ENCODE measurements at places on chromosomes 3 and 15.

DNA sequence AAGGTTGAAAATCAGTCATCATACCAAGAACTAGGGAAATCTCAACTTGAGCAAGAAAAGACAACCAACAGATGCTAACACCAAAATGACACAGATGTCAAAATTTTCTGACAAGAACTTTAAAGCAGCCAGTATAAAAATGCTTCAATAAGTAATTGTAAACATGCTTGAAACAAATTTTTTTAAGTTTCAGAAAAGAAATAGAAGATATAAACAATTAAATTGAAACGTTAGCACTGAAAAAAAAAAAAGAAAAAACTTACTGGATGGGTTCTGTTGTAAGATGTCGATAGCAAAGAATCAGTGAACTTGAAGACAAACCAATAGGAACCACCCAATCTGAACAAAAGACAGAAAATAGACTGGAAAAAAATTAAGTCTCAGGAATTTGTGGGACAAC, 8.0 kb downstream of the MYD88 start:
- no peak for DNase-seq

- no peak for DNase-seq
Observed at GRCh38 chr3:31124373-31124772, 229.9 kb upstream of the GADL1 start.

- DNase-seq, result peak; percentile 68
Observed at GRCh38 chr15:48389691-48390143, 58.5 kb downstream of the DUT start.

DNA sequence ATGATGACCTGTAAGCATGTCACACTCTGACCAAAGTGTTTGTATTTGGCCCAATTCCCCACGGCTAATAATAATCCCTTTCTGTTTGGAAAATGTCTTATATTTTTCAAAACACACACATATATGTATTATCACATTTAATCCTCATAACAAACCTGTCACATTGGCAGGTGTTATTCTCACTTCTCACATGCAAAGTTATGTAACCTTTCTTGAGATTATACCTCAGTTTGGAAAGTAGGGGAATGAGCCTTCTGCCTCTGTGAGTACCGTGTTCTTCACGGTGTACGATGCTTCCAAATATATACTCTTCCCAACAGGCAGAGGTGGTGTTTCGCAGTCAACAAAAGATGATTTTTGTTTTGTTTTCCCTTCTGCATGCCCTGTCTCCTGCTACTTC, 205.6 kb downstream of the TP63 start:
- DNase-seq, result no peak

DNA sequence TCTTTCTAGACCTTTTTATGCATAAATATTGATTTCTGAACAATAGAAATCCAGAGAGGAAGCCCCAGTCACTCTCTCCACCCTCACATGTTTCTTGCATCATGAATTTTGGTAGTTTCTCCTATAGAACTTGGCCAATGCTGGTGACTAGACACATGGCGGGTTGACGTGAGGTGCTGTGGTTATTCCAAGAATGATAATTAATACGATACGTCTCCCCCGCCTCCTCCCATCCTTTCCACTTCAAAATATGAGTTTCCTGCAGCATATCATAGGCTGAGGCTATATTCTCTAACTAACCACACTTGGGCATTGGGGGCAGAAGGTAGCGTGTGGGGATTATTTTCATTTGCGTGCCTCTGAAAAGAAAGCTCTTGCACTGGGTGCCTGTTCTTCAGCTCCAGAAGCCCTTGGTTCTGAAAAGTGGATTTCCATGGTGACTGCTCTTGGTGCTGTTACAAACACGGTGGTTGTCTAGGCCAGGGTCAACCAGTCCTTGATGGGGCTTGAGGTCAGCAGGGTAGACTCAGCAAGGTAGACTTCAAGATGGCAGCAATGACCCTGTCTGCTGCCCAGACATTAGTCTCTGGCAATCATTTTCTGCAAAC, 5.3 kb downstream of the TNFSF10 start:
- DNase-seq, result no peak

- no peak for DNase-seq
Observed at GRCh38 chr15:85071061-85071460, 89.4 kb downstream of the PDE8A start.

- DNase-seq, result no peak
Observed at GRCh38 chr3:183244219-183244618, 8.8 kb upstream of the B3GNT5 start.

DNA sequence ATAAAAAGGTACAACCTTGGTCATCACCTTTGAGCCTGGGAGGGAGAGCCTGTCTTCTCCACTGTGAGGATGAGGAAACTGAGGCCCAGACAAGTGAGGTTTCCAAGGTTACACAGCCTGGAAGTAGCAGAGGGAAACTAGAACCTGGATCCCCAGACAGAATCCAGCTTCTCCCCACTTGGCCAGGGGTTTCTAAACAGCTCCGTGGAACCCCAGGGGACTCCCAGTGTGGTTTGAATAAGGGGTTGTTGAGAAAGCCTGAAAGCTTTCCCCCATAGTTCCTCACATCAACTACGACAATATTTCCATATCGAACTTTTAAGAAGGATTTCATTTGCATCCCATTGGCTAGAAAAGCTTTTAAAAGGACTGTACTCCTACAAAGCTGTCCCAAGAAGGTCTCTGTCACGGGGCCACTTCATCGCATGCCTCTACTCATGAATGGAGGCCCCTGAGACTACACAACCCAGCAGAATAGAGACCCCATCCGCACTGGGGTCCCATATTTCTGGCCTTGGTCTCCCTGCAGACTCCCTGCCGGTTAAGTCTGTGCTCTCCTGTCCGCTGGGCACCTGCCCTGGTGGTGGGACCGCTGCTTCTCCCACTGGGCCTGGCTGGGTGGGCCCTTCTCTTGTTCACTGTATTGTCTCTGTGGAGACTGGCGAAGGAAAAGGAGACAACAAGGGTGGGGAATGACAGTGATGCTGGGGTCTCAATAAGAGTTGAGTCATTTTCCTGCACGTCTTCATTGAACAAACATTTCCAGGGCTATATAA, 178.5 kb downstream of the SMAD6 start:
- no peak for DNase-seq

DNA sequence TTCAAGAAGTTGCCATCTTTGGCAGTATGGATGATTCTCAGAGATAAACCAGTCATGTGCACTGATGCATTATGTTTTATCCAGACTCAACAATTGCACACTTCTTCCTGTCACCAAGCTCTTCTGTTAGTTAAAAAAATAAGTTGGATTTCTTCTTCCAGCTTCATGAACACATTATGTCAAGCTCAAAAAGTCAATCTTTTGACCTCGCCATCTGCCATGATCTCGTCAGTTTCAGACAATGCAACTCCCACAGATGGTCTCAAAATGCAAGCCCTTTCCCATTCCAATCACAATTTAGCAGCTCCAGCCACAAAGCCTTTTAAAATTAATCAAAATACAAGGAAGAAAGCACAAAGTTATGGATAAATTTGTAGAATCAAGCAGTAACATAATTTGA, 42.8 kb downstream of the TFDP2 start:
- no peak for DNase-seq

GRCh38 chr3:134464064-134464688, 21.6 kb downstream of the ANAPC13 start:
- DNase-seq, result peak; percentile 99

- DNase-seq, result no peak
Observed at GRCh38 chr15:65204931-65205660, 6.2 kb downstream of the CILP start.

DNA sequence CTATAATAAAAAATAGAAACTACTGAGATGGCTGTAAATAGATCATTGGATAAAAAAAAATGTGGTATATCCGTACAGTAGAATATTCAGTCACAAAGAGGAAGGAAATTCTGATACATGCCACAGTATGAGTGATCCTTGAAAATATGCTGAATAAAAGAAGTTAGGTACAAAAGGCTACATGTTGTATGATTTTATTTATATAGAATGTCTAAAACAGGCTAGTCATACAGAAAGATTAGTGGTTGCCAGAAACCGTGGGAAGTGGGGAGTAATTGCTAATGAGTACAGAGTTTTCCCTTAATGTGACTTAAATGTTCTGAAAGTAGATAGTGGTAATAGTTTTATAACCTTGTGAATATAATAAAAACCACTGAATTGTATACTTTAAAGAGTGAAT, 24.9 kb upstream of the FAH start:
- DNase-seq, result peak; percentile 59

- DNase-seq, result no peak
Observed at GRCh38 chr15:82933576-82933975, 18.9 kb downstream of the HOMER2 start.

DNA sequence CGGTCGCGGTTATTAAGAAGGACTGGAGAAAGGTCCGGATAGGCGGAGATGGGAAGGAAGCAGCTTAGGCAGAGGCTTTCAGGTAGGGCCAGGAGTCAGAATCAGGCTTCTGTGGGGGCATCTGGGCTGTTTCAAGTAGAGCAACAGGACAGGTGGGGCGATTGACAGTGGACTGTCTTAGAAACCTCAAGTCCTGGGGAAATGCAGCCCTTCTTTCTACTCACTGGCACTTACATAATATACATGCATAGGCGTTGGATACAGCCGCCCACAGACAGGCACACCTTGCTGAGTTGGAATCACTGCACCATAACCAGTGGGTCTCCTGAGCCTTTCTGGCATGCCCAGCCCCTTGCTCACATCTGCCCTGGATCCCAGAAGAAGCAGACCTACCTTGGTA, 730 bp downstream of the MYD88 start:
- no peak for DNase-seq

DNA sequence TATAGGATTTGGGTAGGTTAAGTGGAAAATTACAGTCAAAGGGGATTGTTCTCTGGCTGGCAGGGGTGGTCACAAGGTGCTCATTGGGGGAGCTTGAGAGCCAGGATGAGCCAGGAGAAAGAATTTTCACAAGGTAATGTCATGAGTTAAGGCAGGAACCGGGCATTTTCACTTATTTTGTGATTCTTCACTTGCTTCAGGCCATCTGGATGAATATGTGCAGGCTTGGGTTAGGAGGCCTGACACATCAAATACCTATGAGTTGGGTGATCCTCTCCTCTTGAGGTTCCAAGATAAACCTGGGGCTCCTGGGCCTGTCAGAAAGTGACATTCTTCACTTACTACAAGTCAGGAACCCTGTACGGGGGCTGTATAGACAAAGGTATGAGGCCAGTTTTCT, 68.7 kb downstream of the CD200 start:
- no peak for DNase-seq

GRCh38 chr3:98449606-98450193, 13.3 kb upstream of the OR5K1 start:
- DNase-seq, result no peak

DNA sequence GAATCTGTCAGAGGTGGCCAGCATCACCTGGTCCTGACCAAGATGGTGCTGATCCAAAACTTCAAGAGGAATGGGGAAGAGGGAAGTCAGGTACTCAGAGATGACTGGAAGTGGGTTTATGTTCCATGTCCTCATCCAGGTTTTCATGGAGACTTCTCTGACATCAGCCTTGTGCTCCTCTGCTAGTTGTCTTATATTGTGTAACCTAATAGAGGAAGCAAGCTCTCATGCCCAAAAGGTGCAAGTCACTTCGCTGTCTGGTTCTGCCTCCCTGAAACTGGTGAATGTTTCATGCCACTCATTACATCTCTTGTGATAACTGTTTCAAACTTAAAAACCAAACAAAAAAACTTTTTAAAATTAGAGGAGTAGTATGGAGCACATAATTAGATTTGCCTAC, 127.2 kb upstream of the MANF start:
- no peak for DNase-seq

DNA sequence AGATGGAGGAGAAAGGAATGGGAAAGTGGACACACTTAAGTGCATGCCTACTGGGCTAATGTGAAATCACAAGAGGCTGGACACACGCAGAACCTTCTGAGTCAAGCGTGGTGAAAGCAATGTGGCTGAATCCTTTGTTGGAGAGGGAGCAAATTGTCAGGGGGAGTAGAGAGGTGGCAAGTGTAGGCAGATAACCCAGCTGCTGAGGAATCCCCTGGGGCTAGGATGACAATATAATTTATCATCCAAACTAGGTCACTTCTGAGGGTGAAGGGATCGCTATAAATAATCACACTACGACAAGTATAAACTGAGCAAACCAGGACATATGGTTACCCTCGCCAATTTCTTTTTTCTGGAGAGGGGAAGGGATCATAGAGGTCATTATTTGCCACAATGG, 28.7 kb downstream of the TAMM41 start:
- DNase-seq, result peak; percentile 11

DNA sequence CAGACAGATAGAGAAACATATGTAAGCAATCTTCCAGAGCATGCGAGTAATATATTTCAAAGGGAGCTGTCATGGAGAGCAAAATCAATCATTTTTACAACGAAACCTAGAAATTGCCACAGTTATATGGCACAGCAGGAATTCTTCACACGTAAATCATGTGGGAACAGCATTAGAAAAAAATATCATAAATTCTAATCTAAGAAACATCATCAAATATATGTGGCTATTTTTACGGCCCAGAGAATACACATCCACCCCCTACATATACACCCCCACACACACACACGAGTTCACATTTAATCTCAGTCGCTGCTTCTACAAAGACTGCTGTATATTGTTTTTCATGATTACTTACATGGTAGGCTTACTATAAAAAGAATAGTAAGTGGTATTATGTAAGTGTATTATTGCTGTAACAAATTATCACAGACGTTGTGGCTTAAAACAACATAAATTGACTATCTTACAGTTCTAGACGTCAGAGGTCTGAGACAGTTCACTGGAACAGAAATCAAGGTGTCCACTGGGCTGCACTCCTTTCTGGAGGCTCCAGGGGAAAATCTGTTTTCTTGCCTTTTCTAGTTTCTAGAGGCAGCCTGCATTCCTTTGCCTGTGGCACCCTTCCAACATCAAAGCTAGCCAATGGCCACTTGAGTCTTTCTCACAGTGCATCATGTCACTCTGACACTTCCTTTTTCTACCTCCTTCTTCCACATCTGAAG, 363.3 kb downstream of the ULK4 start:
- peak; percentile 17 for DNase-seq

DNA sequence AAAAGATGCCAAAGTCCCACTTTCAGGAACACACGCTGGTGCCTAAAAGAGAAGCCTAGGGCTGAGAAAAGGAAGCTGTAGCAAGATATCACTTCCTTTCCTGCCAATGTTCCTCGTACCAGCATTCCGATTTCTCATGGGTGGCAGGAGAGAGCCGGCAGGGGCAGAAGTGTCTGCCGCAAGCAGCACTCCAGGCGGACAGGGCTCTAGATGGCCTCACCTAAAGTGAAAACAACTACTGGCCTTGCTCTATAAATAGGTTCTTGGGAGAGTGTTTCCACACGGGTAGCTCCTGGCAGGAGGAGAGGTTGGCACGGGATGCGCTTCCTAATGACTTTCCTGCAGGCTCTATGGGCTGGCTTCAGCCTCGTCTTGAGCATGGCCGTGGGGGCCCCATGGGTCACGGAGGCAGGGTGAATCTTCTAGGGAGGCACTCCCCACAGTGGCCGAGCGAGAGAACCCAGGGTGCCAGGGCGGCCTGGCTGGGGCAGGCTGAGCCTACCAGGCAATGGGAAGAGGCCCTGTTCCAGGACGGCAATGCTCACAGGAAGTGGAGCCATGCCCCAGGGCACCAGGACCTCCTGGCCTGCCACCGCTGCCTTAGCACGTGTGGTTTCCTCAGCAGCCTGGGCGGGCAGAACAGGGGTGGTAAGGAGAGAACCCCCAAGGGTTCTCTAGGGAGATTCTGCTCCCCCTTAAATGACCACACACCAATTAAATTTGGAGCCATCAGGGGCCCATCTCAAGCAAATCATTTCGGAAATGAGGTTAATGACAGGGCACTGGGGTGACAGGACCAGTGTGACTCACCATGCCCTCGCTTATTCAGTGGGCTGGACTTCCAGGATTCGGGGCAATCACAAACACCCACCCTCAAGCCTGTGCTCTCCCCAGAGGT, 14.6 kb upstream of the DUSP7 start:
- DNase-seq, result no peak

Measured in IMR-90 (cell line).